ENCODE measurements at places on chromosomes 2 and 18.

DNA sequence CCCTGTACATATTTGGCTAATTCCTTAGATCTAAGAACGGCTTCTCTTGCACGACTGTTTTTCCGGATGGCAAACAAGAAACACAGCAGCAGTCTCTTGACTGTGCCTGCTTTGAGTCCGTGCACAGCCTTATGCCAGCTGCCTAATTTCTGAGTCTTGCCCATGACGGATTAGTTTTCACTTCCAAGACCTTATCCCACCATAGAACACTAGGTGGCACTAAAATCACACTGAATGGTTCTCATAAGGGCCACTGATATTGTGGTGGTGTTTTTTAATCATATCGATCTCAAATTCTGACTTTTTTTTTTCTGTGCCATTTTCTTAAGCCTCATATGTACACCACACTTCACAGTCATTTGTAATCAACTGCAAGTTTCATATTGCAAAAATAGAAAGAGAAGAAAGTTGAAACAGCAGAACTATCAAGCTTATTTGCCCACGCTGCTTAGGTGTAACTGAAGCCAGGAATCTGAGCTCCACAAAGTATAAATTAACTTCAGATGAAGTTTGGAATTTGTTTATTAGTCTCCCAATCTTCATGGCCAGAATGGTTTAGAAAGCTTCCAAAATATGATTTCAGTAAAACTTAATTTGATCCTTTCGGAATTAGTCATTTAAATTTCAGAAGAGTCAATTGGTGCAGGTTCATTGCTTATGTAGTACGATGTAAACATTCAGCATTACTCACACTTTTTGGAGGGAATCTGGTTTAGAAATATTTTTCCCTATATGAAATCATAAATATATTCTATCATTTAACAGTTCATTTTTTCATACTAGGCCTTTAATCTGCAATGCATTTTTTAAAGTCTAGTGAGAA is 45.5 kb upstream of the SCN7A start:
- DNase-seq = peak; percentile 47

GRCh38 chr18:37565101-37565976 is at the start of gene CELF4:
Gene CELF4, minus strand, starts transcription at chr18:37565798.
- peak; percentile 65 for DNase-seq

- no peak for DNase-seq
Observed at GRCh38 chr2:108145557-108146326, 94.0 kb upstream of the SULT1C3 start.

- no peak for DNase-seq
Observed at GRCh38 chr2:209584472-209584871, 160.6 kb downstream of the MAP2 start.

- DNase-seq = no peak
Observed at GRCh38 chr2:85933753-85934594, 45.2 kb upstream of the ST3GAL5 start.

Measured in putamen (tissue), 1 donor.